Mucosa of gallbladder (tissue), 1 donor: ENCODE measurements at places on chromosomes 2 and 18. TPM values are rescaled to one million over a fixed set of nuclear protein-coding genes. Genes with fewer than 3 reads are reported as not detected.

DNA sequence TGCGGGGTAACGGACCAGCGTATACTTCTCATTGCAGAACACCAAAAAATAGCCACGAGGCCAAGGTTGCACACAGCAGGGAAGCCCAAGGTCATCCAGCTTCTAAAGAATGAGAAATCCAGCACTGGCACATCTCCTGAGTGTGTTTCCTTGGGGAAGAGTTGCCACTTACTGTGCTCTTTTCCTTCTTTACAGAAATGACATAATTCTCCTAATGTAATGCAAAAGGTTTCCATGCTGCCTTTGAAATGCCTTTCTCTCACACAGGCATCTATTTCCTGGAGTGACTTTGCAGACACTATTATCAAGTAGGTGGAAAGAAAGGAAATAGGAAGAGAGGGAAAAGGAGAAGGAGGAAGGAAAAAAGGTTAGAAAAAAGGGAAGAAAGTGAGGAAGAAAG, 862.1 kb upstream of the CELF4 start:
- DNase-seq = no peak

The C18orf54 gene
- total RNA-seq = 1.3 TPM

- DNase-seq = no peak
Measured at GRCh38 chr2:111688482-111688881, 195.5 kb downstream of the ANAPC1 start.

DNA sequence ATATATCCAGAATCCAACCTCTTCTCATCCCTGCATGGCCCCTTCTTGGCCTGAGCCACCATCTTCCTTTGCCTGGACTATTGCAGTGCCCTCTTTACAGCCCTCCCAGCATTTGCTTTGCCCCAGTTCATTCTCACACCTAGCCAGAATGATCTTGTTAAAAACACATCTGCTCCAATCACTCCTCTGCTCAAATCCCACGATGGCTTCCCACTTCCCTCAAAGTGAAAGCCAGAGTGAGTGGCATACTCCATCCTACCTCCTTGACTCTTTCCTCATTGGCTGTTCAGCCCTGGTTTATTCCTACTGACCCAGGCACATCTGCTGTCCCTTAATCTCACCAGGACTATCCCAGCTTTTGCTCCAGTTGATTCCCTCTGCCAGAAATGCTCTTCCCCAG, 14.7 kb downstream of the SULT6B1 start:
- DNase-seq = no peak

- no peak for DNase-seq
Measured at GRCh38 chr2:189549449-189549832, 31.1 kb downstream of the SLC40A1 start.

- DNase-seq = no peak
Measured at GRCh38 chr18:9715088-9715343, 6.9 kb downstream of the RAB31 start.

DNA sequence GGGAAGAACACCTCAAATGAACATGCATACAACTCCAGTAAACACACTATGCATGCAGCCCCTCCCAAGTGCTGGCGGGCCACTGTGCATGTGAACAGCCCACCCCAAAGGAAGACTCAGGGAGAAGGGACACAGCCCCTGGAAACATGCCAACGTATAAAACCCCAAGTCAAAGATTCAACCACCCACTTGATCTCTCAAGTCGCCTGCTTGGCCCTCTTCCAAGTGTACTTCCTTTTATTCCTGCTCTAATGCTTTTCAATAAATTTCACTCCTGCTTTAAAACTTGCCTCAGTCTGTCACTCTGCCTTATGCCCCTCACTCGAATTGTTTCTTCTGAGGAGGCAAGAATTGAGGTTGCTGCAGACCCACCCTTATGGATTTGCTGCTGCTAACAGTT, 139.1 kb downstream of the C1D start:
- no peak for DNase-seq

- DNase-seq = no peak
Measured at GRCh38 chr18:67109535-67109934, 407.0 kb downstream of the DSEL start.

- DNase-seq = no peak
Measured at GRCh38 chr2:203999835-204000234, 63.3 kb downstream of the ICOS start.

- DNase-seq = no peak
Measured at GRCh38 chr2:24153478-24153877, 21.4 kb upstream of the FAM228A start.

DNA sequence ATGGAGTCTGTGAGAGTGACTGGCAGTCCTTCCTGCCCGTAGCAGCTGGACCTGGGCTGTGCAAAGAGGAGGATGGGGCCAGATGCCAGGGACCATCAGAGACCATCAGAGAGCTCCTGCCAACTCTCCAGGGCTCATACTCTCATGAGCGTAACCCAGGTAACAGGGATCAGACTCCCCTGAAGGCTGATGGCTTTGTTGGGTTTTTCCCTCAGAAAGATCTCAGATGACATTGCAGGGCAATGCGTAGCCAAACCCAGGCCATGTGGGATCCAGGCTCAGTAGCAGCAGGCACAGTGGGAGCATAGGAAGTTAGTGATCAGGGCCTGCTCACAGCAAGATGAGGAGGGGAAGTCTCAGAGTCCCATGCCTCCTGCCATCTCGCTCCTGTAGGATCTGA, 218.0 kb downstream of the LOXHD1 start:
- DNase-seq = no peak

The GPAT2 gene
- 3.0 TPM for total RNA-seq

DNA sequence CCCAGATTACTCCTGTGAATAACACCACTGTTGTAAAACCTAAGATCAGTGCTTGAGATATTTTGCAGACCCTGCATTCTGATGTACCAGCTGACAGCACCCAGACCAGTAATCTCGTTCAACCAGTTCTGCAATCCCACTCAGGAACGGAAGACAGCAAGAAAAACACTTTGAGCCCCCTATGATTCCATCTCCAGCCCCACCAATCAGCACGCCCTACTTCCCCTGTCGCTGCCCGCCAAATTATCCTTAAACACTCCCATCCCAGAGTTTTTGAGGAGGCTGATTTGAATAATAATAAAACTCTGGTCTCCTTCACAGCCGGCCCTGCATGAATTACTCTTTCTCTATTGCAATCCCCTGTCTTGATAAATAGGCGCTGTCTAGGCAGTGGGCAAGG, 173.9 kb upstream of the CDH2 start:
- DNase-seq = no peak

DNA sequence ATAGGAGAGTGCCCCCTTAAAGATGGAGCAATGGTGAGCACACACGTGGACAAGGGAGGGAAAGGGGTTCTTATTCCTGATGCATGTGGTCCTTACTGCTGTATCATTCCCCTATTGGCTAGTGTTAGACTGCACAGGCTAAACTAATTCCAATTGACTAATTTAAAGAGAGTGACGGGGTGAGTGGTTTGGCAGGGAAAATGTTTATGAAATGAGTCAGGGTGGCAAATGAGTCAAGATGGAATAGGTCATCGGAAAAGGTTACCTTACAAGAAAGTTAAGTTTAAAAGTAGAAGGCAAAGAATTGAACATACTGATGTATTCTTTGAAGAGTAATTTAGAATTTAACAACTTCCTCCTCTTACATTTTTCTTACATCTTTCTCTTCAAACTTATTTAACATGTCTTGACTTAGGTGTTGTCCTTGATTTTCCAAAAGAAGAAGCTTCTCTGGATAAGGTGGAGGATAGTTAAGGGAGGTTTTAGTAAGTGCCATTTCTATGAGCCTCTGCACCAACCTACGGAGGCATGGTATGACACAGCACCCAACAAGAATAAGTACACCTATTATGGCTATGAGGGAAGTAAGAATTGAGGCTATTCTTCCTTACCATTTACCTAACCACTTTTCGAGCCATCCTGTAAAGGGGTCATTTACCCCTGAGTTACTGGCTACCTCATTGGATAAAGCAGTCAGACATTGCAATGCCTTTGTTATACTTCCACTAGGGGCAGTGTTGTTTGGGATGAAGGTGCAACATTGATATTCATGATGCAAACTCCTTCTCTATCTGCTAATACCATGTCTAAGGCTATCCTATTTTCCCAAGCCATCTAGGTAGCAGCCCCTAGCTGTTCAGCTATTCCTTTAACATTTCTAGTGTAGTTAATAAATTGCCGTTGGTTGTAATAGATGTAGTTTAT, 1345.8 kb upstream of the LRRTM1 start:
- DNase-seq = no peak

GRCh38 chr2:96521219-96521618, 15.3 kb upstream of the ARID5A start:
- DNase-seq = no peak

DNA sequence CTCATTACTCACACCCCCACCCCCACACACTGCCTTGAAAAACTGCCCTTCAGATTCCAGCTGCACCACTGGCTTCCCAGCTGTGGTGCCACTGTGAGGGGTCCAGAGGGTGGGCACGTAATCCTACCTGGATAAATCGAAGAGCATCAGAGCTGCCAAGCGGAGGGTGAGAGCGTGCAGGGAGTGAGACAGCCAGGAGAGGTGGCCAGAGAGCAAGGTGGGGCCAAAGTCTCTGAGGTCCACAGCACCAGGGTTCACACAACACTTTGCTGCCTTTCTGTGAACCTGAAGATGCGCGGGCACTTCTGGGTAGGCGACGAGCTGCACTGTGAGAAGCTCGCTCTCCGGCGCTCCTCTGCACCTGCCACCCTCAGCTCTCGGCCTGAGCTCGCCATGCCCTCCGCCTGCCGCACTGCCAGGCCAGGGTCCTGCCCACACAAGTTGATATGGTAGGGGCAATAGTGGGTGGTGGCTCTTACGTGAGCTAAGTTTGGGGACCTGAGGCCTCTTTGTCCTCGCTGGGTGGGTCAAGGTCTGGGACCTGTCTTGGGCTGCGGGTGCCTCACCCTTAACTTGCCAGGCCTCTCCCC, 83.9 kb downstream of the MARCO start:
- no peak for DNase-seq

- DNase-seq = no peak
Measured at GRCh38 chr18:46462523-46462922, 194.5 kb downstream of the LOXHD1 start.

DNA sequence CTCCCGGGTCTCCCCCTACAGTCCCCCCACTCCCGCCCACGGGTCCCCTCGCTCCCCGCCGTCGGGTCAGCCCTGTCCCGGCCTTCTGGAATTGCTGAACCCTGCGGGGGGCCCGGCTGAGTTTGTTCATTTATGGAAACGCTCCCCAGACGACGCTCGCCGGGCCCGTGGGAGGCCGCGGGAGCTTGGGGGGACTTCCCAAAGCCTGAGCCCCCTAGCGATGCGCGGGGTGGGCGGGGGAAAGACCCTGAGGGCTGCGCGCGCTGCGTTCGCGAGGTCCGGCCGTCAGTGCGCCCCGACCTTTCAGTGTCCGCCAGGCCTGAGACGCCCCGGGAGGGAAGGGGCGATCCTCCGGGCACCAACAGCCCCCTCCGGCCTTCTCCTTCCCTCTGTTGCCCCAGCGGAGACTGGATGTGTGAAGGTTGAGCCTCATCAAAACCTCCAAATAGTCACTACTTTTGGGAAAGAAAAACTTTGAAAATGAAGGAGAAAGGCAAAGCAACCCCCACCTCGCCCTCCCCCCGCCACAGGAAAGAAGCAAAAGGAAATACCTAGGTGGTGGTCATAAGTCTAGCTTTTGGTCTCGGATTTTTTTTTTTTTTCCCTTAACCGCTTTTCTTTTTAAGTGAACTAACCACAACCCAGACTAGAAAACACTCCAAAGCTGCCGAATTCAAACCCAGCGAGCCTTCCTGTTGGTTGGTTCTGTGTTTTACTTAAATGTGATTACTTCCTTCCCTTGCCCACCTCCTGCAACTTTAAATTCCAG, 509 bp upstream of the CYS1 start:
- DNase-seq = no peak

The BOD1L2 gene
- total RNA-seq = not detected

The GALR1 gene
- 0.09 TPM for total RNA-seq

- DNase-seq = no peak
Measured at GRCh38 chr2:45813003-45813941, 161.8 kb downstream of the PRKCE start.

DNA sequence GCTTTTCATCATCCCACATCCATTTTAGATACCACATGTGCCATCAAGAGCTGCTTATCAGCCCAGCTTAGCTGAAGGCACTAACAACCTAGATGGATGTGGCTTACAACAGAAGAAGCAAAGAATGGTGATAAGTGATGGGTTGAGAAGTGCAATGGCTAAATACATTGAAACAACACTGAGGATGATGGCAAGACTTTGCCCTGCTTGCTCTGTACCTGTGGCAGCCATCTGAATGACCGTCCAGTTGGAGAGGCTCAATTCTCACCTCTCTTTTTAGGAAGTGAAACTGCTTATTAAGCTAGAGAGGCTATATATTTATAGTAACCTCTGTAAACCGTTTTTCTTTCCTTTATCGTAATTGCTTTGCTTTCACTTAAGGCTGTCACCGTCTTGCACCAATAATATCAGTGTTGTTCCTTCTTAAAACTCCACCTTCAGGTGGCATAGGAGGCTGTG, 5.7 kb downstream of the GPATCH11 start:
- DNase-seq = no peak

The ZNF385B gene
- 3.2 TPM for total RNA-seq

- no peak for DNase-seq
Measured at GRCh38 chr2:123928358-123928757, 96.7 kb upstream of the CNTNAP5 start.

GRCh38 chr2:20434588-20435294, 12.1 kb upstream of the RHOB start:
- no peak for DNase-seq

The IL1R2 gene
- 2.3 TPM for total RNA-seq

The FSHR gene
- 0.20 TPM for total RNA-seq

GRCh38 chr2:109148117-109148746, 19.2 kb downstream of the SH3RF3 start:
- DNase-seq = no peak

- DNase-seq = no peak
Measured at GRCh38 chr2:4908461-4908860, 783.7 kb upstream of the SOX11 start.

GRCh38 chr18:58581265-58581664, 47.6 kb downstream of the ALPK2 start:
- no peak for DNase-seq

DNA sequence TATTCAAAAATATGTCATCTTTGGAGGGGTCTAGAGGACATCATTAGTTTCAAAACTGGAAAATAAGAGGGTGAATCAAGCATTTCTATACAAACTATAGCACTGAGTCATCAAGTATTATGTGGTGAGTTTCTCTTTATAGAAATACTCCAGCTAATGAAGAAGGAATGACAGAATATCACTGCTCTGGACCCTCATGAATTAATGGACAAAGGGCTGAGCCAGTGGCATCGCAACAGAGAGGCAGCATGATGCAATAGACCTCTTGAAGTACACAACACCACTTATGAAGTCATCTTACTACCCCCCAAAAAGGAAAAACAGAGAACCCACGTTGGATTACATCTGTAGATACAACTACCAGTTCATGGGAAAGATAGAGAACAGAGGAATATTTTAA, 27.4 kb upstream of the EIF2AK3 start:
- DNase-seq = no peak

The NYAP2 gene
- total RNA-seq = 0.06 TPM

The SERPINB7 gene
- 0.17 TPM for total RNA-seq
